Activated T-helper 1 cell treated with Interleukin-2 at 50 U/mL for 16 hours (primary cell): ENCODE measurements at places on chromosomes 1 and 21.

DNA sequence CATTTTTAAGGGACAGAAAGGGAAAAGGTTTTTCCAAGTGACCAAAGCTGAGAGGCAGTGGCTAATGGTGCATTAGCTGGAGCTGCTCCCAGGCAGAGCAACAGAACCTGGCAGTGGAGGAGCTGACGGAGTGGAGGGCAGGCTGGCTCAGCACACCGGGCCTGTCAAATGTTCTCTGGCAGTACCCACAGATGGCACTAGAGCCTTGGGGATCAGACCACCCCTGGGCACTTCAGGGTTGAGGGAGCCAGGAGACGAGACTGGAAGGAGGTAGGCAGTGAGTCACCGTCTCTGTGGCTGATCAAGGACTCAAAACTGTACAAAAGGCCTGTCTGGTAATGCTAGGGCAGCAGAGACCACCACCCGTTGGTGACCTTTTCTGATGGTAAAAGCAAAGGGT is 121.7 kb upstream of the KIAA0040 start:
- no peak for DNase-seq

DNA sequence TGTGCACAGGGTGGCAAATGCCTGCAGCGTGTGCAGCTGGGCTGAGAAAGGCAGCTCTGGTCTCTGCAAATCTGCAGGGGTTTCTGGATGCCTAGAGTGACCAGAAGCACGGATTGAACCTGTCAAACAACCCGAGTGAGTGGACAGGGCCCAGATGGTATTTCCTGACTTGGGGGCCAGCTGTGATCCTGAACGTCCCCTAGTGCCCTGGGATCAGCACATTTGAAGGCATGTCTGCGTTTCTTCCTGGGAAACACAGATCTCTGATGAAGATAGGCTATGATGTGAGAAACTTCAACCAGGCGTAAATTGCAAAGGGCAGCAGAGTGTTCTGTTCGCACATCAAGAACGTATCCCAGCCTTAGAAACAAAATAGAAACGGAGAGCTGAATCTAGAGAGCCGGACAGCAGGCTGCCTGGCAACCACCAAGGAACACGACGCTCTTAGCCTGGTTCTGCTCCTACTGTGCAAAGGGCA is 163.1 kb downstream of the KCNJ6 start:
- DNase-seq = no peak

GRCh38 chr1:51627672-51628071 is 10.8 kb downstream of the OSBPL9 start:
- DNase-seq = no peak

DNA sequence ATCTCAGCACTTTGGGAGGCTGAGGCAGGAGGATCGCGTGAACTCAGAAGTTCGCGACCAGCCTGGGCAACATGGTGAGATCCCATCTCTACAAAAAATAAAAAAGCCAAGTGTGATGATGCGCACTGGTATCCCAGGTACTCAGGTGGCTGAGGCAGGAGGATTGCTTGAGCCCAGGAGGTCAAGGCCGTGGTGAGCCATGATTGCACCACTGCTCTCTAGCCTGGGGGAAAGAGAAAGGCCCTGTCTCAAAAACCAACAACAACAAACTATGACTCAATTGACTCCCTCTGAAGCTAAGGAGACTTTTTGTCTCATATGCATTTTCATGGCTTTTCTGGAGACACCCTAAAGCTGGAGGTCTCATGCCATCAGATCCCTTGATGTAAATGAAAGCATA is 118.8 kb downstream of the CCDC185 start:
- DNase-seq = no peak

- DNase-seq = no peak
Observed at GRCh38 chr1:40645118-40645680, 20.3 kb downstream of the RIMS3 start.
